ENCODE measurements at places on chromosomes 4 and X.

DNA sequence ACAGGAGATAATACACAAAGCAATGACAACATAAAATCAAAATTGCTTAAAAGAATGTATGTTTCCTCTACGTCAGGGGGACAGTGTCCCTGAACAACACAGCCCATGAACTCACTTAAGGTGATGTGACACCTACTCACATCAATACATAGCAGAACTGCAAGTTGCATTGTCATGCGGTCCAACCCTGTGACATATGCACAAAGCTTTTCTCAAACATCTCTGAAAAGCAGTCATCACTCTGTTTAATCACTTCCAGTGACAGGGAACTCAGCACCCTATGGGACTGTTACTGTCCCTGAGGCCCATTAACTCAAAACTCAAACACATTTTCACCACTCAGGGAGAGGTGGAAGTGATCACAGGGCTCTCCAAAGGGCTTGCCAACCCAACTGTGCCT lies 2.4 kb downstream of the STX18 start:
- no peak for DNase-seq

DNA sequence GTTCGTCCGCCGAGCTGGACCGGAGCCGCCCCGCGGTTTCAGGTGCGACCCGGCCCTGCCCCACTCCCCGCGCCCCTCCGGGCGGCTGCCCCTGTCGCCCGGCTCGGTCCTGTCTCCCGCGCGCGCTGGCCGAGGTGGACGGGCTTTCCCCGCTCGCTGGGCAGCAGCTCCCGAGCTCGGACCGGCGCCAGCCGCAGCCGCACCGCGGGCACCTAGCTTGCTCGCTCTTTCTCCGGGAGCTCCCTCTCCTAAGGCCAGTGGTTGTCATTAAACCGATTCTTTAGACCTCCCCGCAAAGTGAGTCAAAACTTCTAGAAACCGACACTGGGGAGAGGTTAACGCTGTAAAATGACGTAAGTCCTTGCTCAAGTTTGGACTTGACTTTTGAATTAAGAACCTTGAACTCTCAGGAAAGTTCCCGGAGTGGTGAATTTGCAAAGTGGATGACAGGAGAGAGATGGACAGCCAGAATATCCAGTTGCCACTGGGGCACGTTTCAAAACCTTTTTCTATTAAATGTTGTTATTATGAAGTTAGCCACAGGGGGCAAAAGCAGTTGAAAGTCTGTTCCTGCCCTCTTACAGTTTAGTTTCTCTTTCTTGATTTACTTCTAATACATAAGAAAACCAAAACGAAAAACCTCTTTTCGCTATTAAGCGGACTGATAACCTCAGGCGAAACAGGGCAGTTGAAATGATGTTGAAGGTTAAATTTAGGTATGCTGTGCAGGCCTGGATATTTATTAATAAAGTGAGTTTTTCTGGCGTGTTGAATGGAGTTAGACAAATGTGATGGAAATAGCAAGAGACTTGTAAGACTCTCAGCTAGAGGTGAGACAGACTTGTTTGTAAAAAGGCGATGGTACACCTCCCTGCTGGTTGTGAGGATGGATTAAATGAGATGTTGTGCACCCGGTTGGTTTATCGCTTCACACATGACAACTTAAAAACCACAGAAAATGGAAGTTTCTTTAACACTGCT lies 847 bp downstream of the PI4K2B start:
- peak; percentile 62 for DNase-seq

- DNase-seq, result no peak
Observed at GRCh38 chrX:73765776-73766430, 202.9 kb downstream of the CHIC1 start.

- no peak for DNase-seq
Observed at GRCh38 chrX:74520896-74521295, 93.5 kb downstream of the RLIM start.

Measured in thymus (tissue), 14 donors.